ENCODE measurements at places on chromosomes 16 and 17.

GRCh38 chr17:413706-414380 is 61.2 kb upstream of the RPH3AL start:
- no peak for DNase-seq

DNA sequence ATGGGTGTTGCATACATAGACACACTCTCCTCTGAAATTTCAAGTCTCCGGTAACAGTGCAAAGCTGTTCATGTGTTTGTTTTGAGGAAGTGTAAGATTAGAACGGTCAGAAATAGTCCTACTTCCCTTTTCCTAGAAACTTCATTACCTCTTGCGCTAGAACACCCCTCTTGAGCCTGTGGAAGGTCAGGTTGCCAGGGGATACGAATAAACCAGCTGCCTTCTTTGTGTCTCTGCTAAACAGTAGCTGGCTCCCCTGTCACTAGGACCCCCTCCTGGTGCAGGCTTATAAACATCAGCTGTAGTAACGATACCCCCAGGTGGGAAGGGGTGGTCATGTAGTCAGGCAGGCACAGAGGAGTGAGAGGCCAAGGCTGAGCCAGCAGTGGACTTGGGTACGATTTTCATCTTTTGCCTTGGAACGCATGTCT is 113.4 kb upstream of the RCVRN start:
- DNase-seq, result no peak

DNA sequence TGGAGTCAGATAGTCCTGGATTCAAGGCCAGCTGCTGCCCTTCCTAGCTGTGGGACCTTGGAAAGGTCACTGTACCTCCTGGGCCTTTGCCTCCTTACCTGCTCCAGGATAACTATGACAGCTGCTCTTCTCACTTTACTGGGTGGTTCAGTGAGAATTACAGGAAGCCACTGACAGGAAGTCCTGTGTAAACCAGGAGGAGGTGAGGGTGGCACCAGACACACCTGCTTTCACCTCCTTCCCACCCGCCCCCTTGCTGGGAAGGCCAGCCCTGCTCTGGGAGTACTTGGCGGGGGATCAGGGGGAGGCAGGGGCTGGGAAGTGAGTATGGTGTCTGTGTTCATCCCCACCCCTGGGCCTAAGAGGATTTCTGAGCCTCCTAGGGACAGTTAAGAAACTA is 42.6 kb downstream of the CPNE2 start:
- DNase-seq, result no peak

- no peak for DNase-seq
These were observed 1965.9 kb downstream of the TP53TG3F start for GRCh38 chr16:35425270-35425669.

GRCh38 chr17:9151091-9151490 is 129.8 kb downstream of the NTN1 start:
- DNase-seq, result no peak

DNA sequence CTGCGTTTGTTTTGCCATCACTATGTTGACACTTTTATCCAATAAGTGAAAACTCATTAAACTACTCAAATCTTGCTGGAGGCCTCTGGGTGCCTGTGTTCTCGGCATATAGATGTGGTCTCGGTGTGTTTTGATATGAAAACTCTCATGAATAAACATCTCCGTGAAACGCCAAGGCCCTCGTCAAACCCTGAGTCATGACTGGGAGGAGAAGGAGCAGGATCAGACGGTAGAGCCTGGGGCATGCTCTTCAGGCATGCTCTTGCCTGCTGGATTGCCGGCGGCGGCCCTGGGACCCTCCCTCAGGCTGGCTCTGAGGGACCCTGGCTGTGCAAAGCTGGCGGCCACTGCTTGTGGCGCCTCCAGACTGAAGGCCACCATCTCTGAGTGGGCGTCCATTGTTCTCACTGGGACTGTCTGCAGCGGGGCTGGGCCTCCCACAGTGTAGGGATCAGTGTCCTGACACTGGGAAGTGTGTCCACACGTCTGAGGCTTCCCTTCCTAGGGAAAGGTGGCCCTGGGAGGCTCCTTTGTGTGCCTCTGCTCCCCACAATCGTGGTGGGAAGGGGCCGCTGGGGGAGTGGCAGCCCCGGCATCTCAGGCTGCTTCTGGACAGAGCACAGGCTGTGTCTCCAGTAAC is 1.7 kb upstream of the NPB start:
- no peak for DNase-seq

DNA sequence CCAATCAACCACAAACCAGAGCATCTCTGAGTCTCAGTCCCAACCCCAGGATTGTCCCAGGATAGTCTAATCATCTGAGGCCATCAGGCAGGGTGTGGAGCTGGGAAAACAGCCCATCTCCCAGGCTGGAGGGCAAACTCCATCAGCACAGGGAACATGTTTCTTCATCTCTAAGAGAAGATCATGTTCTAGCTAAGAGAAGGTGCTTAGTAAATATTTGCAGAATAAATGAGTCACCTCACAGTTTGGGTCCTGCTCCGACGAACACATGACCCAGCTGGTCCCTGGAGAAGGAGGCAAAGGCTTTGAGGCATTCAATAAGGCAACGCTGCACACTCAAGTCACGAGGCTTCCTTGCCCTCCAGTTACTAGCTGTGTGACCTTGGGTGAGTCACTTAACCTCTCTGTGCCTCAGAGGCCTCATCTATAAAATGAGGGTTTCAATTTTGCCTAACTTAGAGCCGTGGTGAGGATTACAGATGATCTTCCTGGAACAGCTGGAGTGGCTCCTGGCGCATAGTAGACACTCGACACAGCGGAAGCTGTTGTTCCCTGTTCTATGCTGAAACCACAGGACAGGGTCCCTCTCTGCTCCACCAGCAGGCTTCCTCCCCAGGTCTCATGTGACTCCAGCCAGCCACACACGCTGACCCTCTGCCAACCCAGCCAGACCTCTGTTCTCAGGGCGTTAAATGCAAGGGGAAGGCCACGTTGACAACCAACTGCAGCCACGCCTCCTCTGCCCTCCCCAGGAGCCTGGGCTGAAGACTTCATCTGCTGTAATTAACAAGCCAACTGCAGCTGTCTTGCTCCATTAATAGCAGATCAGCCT is 10.3 kb upstream of the RPL38 start:
- peak; percentile 95 for DNase-seq

DNA sequence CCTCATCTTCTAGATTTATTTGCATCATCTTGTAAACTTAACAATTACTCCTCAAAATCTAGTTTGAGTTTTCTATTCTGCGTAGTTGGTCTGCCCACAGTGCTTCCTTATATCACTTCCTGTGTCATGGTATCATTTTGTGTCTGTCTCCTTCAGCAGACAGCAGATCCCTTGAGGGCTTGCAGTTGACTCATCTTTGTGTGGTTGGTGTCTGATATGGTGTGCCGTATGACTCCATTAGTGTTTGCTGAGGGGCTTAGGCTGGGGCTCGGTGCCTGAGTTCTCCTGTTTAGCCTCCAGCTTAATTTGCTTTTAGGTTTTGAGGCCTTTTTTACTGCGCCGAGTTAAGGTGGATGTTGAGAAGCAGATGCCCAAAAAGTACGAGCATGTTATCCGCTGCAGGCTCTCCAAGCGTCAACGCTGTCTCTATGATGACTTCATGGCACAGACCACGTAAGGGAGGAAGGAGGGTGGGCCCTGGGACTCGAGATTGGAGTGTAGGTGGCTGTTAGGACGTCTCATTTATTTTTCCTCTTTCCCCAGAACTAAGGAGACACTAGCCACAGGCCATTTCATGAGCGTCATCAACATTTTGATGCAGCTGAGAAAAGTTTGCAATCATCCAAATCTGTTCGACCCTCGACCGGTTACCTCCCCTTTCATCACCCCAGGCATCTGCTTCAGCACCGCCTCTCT is 16.9 kb downstream of the SRCAP start:
- DNase-seq, result no peak

DNA sequence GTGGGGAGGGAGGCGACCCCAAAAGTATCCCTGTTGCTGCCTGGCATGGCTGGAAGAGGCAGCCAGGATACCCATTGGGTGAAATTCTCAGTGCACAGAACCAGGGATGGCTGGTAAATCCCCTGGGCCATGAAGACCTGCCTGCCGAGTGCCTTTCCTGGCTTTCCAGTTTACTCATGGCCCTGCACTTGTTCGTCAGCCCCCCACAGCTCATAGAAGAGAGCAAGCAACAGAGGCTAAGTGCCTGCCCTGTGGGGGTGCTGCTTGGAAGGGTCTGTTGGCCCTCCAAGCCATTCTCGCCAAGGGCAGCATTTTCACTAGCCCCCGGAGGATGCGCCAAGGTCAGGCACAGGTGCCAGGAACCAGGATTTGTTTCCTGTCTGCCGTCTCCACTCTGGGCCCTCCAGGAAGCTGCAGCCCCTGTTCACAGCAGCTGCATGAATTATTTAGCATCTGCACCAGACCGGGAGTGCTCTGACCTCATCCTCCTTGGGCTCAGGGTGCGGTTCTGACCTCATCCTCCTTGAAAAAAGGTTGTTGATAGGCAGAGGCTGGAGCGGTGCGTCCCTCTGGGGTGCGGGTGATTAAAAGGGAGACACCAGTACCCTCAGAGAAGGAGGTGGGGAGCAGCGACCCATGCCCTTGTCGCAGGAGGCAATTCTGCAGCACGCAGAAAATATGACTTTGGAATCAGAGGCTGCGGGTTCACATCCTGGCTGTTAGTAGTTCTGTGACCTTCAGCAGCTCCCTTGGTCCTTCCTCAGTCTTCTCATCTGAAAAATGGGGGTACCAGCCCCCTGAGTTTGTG is 14.2 kb upstream of the CD300A start:
- peak; percentile 45 for DNase-seq

DNA sequence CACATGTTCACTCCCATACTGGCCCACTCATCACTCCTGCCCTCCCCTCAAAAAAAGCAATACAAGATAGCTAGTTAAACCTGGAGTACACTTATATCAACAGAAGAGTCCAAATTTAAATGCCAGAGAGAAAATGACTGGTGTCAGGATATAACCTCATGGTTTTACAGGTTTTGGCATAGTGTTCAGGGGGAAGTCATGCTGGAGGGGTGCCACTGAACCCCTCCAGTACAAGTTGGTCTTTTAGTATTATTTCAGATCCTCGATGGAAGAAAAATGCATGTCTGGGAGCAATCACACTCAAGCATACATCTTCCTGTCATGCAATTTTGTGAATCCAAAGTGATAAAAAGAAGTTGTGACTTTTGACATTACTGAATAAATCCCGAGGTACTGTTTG is 10.5 kb downstream of the NACA2 start:
- no peak for DNase-seq

- no peak for DNase-seq
These were observed at the start of gene DDX42 for GRCh38 chr17:63774141-63774968. Gene DDX42, plus strand, starts transcription at chr17:63774170. Its CDS starts 12,880 bp downstream, at chr17:63787050.

GRCh38 chr17:30104575-30105339 is 11.9 kb upstream of the NSRP1 start:
- peak; percentile 76 for DNase-seq

GRCh38 chr16:12265108-12265507 is 288.6 kb downstream of the SNX29 start:
- DNase-seq, result no peak

- no peak for DNase-seq
These were observed 9.9 kb downstream of the ANKRD40 start for GRCh38 chr17:50697663-50698272.

DNA sequence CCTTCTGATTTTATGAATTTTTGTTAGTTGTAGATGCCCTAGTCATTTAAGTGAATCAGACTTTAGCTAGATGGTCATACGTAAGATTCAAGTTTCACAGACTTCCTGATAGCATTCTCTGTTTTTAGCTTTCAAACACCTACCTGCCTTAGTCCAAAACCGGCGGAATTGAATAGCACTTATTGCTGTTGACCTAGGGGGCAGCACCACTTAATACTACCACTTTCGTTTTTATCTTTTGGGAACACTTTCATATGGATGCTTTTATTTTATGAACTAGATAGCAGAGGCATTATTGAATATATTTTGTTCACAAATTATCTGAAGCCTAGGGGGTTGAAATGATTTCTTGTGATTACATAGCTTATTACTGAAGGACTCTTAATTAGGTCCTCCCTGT is 31.5 kb downstream of the TADA2A start:
- DNase-seq, result peak; percentile 17

- no peak for DNase-seq
These were observed 26.0 kb downstream of the TK2 start for GRCh38 chr16:66523861-66524354.

- no peak for DNase-seq
These were observed 2.4 kb downstream of the FBRS start for GRCh38 chr16:30660424-30661261.

DNA sequence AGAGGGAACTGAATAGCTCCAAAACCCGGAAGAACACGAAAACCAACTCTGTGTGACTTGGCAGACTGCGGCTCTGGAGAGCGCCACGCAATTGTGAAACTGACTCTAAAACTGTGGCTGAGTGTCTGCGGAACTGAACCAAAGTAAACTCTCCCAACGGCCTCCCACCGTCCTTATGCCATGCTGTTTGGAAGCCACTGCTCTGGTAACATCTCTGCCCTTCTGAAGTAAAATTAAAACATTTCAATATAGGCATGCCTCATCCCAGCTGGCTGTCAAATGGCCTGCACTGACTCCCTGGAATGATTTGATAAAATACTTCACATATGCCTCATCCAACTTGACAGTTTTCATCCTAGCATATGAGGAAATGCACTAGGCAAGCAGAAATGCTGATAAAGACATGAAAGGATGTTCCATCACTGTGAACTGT is 70.2 kb downstream of the PARN start:
- no peak for DNase-seq

- no peak for DNase-seq
These were observed 18.6 kb downstream of the SCNN1B start for GRCh38 chr16:23320693-23321092.

DNA sequence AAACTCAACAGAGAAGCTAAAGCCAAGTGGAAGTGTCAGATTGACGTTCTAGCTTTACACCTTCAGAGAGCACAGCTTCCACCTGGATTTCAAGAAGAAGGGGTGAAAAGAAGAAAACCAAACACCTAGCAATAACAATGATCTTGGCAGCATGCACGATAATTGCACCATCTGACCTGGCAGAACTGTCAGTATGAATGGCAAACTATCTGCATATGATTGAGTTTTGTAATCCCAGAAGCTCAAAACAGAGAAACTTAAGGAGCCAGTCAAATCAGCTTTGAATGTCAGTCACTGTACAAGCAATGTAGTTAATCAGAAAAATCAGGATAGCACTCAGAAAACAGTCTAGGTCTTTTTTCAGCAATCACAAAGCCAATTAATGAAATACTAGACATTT is 427.1 kb downstream of the ZFHX3 start:
- DNase-seq, result no peak

GRCh38 chr17:44774271-44775135 is 15.7 kb downstream of the ADAM11 start:
- peak; percentile 79 for DNase-seq

DNA sequence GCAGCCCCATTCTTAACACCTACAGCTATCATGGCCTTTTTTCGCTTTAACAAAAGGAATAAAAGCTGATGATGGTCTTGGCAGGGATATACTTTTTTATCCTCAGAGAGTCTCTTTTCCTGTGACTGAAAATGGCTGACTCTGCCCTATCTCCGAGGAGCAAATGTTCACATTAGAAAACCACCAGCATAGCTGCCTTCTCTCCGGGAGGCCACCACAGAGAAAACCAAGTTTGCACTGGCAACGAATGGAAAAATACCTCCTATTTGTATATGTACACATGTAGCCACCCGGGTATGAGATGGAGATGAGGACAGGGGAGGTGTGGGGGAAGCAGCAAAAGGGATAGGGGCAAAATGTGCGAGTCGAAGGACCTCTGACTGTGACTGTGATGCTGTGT is 88.2 kb downstream of the STX8 start:
- no peak for DNase-seq
